SJCRH30 (cell line): ENCODE measurements at places on chromosomes 7 and 10.

DNA sequence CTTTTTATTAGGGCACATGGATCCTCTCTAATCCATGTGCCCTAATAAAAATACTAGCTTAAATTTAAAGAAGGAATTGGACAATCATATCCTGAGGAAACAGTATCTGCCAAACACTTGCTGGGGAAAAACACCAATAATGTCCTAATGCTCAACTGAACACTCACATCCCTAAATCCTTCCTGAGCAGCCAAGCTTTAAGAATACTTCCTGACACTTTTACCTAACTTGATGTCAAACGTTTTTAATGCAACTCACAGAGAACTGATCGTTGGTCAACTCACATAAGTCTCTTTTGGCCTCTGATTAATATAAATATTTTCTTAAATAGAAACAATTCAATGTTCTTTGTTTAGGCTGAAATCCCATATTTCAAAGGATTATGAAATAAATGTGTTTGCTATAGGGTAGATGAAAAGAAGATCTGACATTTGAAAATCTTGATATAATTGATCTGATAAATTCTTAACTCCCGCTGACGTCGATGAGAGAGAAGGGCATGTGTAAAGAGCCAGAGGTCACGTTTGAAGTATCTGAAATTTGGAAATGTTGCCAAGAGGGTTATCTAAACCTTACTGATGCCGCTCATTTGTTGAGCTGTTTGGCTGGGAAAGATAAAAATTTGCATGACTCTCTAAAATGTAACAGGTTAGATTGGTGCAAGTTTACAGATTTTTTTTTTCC, 122.8 kb upstream of the RHOBTB1 start:
- DNase-seq, result no peak

DNA sequence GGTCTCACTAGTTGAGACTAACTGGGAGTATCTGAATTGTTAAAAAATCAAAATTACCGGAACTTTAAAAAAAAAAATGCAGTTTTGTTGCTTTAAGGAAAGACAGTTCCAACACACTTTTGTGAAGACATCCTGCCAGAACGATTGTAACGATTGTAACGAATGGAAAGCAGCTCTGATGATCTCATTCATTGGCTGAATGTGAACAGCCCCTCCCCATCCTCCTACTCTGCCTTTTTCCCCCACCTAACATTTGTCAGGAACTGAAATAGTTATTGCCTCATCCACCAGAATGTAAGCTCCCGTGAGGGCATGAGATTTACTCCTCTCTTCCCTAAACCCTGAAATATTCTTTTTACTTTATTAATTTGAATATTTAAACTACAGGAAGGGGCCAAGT, 23.1 kb upstream of the ZC3HAV1L start:
- no peak for DNase-seq

GRCh38 chr10:109956454-109957091, 33.3 kb upstream of the XPNPEP1 start:
- peak; percentile 78 for DNase-seq

DNA sequence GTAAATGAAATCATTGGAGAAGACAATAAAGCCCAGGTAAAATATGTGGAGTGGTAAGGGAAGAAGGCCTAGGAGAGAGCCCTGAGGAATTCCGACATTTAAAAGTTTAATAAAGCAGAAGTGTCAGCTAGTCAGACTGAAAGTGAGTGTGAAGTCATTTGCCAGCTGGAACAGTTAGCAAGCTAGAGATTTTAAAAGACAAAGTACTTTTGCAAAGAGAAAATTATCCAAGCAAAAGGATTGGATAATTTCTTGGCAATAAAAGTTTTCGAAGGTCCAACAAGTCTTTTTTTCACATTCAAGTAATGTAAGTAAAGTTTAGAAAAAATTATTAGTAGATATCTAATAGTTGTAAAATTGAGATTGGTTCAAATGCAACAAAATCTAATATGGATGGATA, 27.1 kb upstream of the SEMA3C start:
- DNase-seq, result no peak

DNA sequence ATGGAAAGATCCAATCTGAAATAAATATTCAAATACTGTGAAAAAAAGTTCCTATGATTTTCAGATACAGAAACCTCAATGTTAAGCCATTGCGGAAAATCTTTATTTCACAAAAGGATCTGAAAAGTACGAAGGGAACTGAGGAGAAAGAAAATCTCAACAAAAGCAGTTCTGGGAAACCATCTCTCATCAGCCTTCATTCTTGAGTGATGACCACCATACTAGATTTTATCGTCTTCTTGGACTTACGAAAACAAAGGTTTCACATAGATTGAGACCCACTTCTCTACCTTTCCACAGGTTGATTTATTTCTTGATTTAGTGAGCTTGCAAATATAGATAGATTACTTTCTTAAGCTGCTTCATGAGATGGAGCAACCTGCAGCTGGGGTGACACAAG, 293.4 kb upstream of the LYZL1 start:
- DNase-seq, result no peak

- DNase-seq, result peak; percentile 49
Measured at GRCh38 chr7:146090023-146090645, 26.5 kb upstream of the CNTNAP2 start.

- no peak for DNase-seq
Measured at GRCh38 chr7:51590746-51591145, 274.1 kb upstream of the COBL start.

DNA sequence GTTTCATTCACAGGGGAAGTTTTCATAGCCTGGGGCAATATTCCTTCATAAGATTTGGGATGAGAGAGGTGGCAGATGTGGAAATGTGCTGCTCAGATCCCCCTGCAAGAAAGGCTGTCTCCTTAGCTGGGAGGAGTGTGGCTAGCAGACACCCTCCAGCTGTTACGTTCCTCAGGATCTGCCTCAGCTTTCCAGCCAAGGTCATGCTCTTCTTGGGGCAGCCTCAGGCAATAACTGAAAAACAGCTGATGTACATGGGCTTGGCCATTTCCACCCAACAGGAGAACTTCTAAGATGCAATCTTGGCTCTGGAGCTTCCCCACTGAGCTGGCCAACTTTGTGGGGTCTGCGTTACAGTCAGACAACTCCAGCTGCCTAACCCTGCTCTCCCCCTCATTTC, 51.3 kb upstream of the SEPTIN7 start:
- peak; percentile 95 for DNase-seq

DNA sequence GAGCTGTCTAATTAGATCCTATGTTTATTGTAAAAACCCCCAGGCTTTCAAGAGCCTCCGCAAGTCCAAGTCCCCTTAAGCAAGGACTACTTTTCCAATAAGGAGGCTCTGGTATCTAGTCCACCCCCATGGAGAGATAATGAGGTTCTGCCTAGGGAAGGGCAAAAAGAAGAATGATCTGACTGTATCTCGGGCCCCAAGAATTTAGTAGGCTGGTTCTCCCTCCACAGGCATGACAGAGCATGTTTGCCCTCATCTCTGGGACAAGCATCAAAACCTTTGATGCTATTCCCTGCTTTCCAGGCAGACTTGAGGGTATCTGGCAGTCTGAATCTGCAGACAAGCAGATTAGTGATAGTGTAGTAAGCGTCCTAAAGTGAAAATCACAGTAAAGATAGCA, 19.0 kb downstream of the ABCB1 start:
- no peak for DNase-seq

GRCh38 chr10:37680243-37680683, 177.1 kb downstream of the ZNF248 start:
- DNase-seq, result no peak

DNA sequence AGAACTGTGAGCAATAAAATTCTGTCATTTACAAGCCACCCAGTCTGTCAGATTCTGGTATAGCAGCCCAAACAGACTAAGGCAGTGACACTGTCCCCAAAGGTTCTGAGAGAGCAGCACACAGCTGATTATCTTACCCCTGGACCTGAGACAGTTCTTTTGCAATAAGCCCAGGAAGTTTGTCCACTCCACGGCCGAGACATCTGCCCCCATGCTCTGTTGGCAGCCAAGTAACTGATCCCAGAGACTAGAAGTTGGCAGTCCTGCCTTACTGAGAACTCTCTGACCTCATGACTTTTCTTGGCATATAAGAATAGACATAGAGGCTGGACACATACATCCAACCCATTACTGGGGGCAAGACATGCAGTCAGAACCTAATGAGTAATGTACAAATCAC, 243.0 kb upstream of the GRB10 start:
- no peak for DNase-seq

GRCh38 chr10:130040817-130041330, 69.8 kb downstream of the C10orf143 start:
- DNase-seq, result no peak

- no peak for DNase-seq
Measured at GRCh38 chr10:61020420-61021158, 76.6 kb upstream of the RHOBTB1 start.

DNA sequence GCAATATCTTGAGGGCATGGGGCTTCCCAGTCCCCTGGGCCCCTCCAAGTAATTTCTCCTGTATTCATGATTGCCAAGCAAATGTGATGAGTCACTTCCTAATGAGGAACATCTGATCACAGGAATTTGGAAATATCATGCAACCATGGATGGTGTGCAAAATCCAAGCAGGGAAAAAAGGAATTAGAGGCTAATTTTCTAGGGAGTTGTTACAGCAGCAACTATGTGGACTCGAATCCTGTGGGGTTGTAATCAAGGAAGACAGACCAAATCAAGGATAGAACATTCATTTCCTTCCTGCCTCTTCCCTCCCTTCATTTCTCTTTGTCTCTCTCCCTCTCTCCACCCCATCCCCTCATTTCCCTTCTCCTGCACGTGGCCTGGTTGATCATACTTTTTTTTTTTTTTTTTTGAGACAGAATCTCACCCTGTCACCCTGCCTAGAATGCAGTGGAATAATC, 23.9 kb upstream of the AGFG2 start:
- DNase-seq, result no peak

DNA sequence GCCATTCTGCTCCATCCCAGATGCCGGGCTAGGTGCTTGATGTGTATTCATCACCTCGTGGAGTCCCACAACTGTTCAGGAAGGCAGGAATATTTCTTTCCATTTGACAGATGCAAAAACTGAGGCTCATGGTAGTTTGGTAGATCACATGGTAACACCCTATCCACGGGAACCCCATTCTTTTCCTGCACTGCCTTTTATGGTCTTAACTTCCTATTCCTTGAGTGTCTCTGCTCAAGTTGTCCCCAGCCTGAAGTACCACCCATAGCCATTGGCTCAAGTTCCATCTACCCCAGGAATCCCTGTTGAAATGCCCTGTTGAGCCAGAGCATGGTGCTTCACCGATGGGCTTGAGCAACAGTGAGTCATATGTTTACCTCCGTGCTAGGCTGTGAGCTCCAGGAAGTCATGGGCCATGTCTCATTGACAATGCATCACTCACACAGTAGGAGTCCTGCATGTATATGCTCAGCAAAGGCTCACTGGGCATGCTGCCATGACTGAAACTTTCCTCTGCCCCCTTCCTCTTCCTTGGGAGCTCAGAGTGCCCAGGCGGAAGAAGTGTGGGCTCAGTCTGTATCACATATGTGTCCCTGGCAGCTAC, 71.7 kb upstream of the ADAM12 start:
- no peak for DNase-seq

DNA sequence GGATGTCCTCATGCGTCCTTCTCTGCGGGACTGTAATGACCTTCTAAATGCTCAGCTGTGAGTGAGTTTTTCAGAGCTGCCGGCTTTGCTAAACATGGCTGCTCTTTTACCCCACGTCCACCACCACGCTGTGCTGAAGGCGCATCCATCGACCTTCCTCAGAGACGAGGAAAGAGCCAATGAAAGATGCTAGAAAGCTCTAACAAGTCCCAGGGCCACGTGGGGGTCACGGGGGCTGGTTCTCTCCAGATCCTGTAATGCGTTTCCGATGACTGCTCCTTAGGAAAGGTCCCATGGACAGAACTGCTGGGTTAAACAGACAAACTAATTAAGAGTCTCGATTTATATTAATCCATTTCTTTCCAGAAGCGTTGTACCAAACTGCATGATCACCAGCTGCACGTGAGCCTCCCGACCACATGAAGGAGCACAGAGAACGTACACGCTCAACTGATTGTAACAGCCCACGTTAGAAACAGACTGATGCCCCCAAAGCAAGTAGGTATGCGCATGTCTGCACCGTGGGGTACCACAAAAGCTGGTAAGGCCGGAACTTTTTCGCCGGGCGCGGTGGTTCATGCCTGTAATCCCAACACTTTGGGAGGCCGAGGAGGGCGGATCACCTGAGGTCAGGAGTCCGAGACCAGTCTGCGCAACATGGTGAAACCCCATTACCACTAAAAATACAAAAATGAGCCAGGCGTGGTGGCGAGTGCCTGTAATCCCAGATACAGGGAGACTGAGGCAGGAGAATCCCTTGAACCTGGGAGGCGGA, 109.6 kb downstream of the TCERG1L start:
- no peak for DNase-seq

- peak; percentile 60 for DNase-seq
Measured at GRCh38 chr10:124354411-124355382, 64.0 kb downstream of the OAT start.

DNA sequence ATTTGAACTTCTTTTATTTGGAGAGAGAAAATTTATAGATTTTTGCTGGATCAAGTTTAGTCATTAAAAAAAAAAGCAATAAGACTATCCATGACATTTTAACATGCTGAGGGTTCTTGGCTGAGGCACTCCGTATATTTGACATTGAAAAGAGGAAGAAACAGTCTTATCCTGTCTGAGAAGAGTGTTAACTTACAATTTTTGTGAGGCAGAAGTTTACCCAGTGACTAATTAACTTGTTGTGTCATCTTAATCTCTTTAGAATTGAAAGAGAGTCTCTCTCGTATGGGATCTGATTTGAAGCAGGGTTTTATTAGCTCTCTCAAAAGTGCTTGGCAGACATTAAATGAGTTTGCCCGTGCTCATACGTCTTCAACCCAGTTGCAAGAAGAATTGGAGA, 39.3 kb downstream of the SEC23IP start:
- no peak for DNase-seq

GRCh38 chr7:6116211-6116610, 85.0 kb downstream of the ANKRD61 start:
- DNase-seq, result no peak

- DNase-seq, result no peak
Measured at GRCh38 chr7:83984076-83984475, 210.5 kb downstream of the SEMA3A start.

GRCh38 chr10:112663234-112664125, 216.5 kb downstream of the VTI1A start:
- DNase-seq, result no peak

DNA sequence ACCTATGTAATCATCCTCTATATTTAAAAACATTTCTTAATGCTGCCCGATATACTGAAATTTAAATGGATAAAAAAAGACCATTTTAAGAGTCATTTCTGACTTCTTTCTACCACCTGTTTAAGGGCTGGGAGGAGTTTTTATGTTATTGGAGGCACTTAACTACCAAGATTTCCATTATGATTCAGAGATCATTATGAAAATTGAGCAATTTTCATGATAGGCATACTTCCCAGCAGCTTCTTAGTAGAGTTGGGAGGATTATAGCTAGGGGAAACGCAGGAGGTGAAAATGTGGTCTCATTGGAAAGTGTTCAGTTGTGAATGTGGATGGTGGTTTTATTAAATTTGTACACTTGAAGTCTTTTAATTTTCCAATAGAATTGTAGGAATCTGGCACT, 28.4 kb upstream of the FAM204A start:
- no peak for DNase-seq
